KG1 (cell line): ENCODE measurements at places on chromosomes 11 and 22.

DNA sequence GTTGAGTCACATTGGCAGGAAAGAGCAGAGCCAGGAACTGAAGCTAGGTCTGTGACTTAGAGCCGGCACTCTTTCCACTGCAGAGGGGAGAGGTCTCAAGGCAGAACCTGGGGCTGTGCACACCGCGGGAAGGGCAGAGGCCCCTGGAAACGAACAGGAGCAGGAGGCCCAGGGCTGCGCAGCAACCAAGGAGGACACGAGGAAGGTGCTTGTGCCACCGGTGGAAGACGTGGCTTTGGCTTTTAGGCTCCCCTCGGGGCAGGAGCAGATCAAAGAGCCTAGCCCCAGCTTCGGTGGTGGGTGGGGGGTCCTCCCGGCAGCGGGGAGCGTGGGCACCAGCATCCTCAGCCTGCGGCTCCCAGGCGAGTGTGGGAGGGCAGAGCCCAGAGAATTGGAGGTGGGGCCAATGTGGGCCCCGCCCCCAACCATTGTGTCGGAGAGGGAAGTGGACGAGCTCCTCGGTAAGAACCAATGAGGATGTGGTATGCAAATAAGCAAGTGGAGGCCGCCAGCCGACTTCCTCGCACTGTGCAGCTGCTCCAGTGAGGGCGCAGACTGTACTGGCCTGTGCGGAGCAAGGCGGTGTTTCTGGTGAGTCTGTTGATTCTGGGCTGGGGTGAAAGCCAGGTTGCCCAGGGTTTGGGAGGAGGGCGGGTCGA lies at the start of gene CCDC116:
TSS of gene CCDC116 (plus strand) at position 524 of the 659 bp plus-strand sequence. CDS start 422 bp downstream, outside the sequence.
- no peak for DNase-seq

DNA sequence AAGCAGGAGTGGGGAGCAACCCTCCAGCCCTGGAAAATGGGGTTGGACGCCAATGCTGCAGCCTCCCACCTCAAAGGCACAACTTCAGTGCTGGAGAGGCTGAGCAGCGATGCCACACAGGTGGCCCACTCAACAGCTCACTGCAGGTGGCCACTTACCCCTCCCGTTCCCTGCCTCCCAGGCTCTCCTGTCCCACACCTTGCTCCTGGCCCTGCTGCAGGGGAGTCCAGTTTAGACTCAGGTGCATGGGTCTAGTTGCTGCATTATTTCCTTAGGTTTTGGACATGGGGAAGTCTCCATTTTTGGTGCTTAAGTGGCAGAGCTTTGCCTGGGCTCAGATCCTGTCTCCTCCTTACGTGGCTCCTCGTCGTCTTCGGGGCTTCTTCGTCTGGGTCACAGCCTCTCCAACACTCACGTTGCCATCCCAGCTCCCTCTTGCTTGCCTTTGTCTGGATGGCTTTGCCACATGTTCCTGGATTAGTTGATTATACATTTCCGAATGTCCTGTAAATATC lies 898.3 kb downstream of the BRD1 start:
- DNase-seq = no peak

DNA sequence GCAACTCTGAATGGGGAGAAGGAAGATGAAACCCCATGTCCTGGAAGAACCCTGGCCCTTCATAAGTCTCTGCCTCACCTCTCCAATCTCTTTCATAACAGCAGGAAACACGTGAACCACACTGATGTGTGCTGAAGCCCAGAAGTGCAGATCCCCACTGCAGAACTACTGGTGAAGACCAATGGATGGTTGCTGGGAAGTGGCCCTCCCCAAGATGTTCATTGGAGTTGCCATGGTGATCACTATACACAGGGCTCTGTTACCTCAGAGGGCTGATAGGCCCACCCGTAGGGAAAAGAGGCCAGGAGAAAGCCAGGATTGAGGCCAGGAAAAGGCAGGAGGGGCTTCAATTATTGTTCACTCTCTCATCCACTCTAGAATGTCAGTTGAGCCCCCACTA lies 11.6 kb downstream of the TST start:
- no peak for DNase-seq

- DNase-seq = no peak
Observed at GRCh38 chr22:45867906-45868555, 108.9 kb downstream of the WNT7B start.

DNA sequence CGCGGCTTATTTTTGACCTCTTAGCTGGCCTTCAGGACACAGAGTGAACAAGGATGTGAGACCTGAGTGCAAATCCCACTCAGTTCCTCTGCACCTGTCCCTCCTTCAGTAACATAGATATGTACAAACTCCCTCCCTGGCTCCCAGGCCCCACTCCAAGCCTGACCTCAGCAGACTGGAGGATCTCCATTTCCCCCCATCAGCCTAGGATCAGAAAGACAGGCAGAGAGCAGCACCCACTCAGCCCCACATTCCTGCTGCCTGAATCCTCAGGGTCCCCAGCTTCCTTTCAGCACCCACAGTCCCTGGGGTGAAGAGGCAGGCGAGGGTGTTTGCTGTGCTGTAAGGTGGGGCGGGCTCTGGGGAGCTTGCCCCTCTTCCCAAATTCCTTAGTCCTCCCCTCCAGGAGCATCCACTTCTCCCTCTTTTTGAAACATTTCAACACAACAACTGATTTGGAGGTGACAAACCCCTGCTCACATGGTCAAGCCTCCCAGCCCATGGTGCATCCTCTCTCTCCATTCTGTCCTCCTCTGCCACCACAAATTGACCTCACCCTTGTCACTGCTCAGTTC lies 151.1 kb downstream of the FEZ1 start:
- no peak for DNase-seq

DNA sequence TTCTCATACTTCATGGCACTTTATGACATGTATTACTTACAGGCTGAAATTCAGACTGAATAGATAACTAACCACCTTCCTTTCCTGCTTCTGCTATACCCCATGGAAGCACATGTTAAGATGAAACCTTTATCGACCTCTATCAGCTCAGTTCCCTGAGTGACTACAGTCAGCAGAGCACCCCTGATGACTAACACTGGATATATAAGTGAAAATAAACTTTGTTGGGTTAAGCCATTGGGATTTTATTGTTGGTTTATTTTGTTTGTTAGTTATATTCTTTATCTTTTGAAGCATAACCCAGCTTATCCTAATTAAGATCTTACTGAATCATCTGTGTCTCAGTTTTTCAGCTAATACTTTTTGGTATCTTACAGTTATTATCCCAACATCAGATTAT lies 23.0 kb upstream of the MAML2 start:
- DNase-seq = no peak

- DNase-seq = no peak
Observed at GRCh38 chr11:30487200-30487898, 98.8 kb downstream of the MPPED2 start.

DNA sequence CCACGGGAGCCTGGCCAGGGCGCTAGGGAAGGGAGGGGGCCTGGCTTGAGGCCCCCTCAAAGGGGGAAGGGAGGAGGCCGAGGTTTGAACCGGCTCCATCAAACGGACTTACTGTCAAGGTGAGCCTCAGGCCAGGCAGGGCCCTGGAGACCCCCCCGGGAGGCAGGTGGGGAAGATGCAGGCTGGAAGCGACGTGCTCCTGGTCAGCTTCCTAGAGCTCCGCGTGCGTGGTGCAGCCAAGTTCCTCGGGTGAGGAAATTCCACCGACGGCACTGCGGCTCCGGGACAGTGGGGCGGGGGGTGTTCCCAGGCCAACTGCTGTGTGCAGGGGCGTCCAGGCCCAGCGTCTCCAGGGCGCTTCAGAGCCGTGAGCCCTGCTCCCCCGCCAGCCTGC lies 7.2 kb upstream of the TRABD start:
- DNase-seq = no peak

- no peak for DNase-seq
Observed at GRCh38 chr11:83054904-83055380, 16.8 kb downstream of the RAB30 start.

DNA sequence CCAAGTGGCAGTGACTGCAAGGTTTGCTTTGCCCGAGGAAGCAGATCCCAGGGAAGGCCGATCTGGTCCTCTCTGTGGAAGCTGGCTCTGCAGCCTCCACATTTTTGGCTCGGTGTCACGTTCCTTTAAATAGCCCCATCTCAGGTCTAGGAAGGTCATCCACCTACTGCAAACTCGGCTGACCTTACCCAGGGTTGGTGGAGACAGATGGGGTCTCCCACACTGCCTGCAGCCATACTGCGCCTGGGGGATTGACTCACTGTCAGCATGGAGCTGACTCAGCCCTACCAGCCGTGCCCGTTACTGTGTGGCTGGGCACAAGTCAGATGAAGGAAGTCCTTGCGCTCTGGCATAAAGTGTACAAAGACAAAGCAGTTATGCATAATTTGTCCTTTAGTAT lies 16.9 kb downstream of the CDPF1 start:
- DNase-seq = no peak

GRCh38 chr11:14253421-14253820 lies 105.6 kb downstream of the RRAS2 start:
- no peak for DNase-seq

- no peak for DNase-seq
Observed at GRCh38 chr11:47289856-47290255, 19.9 kb downstream of the MADD start.

- DNase-seq = peak; percentile 31
Observed at GRCh38 chr11:64340671-64341335, 799 bp downstream of the CCDC88B start.

DNA sequence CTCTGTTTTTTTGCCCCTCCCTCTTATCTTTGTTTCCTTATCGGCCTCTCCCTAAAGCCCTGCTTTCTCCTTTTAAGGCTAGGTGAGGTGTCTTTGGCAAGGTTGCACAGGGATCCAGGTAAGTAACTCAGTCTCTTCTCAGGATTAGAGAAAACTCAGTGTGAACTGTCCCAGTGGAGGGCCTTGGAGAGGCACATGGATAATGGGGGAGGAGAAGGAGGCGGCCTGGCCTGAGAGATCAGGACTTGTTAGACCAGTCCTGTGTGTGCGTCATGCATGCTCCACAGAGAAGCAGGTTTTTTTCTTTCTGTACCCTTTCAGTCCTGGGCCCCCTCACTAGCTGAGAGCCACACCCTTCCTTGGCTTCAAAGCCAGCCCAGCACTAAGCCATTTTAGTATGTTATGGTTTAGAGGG lies 19.9 kb downstream of the CTNND1 start:
- DNase-seq = no peak

GRCh38 chr11:28245131-28245530 lies 136.9 kb downstream of the METTL15 start:
- no peak for DNase-seq

DNA sequence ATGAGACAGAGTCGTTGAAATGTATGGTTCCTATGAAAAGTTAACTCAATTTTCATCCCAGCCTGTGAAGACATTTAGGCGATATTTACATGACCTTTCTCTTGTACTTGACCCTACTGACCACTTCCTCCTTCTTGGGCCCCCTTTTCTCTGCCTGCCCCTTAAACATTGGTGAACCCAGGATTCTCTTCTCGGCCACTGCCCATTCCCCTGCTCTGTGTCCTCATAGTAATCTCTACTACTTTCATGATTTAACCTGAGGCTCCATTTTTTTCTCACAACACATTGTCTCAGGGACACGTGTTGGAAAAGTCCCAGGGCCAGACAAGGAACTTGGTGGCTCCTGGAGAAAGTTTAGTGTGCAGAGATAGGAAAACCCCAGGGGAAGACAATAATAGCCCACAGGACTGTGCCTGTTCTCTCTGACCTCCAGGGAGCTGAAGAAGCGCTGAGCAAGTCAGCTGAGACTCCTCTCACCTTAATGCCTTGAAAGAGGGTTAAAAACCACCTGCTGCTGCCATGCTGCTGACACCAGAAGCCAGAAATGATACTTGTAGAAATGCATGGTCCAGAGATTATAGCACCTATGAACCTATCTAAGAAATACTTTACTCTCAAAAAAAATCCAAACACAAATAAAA lies 42.5 kb upstream of the SPATA19 start:
- DNase-seq = no peak
